Ascending aorta (tissue), 2 donors: ENCODE measurements at places on chromosomes 1 and 21.

DNA sequence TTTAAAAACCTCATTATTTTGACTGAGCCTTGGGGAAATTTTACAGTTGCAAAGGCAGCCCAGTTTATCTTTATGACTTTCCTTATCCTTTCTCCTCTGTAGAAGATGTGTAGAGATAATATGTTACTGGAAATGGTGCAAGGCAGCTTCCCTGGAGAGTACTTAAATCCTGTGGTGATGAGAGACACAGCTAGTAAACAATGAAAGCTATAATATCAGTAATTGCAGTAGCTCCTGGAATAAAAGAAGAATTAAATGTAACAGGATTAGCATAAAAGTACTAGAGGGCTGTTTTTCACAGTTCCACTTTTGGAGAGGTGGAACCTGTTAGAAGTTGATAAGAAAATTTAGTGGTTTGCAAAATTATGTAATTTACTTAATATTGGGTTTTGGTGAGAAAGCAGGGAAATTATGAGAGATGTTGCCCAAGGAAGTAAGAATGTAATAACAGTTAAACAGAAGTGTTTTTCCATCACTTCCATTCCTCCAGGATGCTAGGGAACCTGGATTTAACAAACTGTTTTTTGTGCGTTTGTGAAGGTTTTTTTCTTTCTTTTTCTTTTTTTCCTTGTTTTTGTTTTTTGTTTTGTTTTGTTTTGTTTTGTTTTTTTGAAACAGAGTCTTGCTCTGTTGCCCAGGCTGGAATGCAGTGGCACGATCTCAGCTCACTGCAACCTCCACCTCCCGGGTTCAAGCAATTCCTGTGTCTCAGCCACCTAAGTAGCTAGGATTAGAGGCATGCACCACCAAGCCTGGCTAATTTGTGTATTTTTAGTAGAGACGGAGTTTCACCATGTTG, 15.7 kb upstream of the EDEM3 start:
- DNase-seq, result no peak

DNA sequence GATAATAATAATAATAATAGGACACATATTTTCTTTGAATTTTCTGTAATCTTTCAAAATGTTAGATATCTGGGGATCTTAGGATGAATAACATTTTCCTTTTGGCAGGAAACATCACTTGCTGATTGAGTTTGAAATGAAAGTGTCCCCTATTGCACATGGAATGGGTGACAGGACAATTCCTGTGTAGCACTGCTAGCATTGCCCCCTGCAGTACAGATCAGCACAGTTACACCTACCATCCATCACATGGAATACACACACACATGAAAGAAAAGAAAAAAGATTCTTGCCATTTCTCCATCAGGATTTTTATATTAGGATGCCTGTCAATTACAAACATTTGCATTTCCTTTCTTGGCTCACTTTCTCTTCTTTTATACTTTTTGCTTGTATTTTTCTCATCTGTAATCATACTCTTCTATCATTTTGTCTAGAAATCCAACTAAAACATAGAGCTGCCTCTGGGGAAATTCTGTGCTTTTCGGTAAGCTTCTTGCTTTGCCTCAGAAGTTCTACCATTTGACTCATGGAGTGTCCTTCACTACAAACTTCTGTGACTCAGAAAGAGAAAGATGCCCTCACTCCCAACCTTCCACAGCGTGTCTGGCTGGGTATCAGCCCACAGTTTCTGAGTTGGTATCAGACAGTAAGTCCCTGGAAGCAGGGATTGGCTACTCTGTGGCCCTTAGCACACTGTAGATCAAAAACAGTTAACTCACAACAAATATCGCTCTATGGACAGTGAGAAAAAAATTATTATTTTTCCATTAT, 641.2 kb downstream of the PTPRC start:
- DNase-seq, result no peak

DNA sequence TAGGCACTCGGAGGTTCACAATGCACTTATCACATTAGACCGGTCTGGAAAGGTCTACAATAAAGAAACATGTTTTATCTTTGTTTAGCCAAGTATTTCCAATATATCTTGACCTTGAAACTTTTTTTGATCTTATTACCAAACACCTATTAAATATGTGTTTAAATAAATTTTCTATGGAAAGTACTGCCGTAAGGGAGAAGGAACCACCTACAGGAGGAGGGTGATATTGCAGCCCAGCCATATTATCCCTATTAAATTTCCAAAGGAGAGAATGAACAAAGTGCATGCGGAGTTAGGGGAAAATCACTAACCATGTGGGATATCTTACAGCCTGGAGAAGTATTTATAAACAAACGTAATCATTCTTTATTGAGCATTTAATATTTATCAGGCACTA, 14.5 kb downstream of the BRINP2 start:
- no peak for DNase-seq

GRCh38 chr1:108669679-108670078, 8.8 kb upstream of the HENMT1 start:
- DNase-seq, result no peak

- DNase-seq, result no peak
These were observed 212.2 kb upstream of the RAB4A start for GRCh38 chr1:229058729-229059128.

GRCh38 chr1:201602413-201603265, 63.7 kb downstream of the NAV1 start:
- peak; percentile 70 for DNase-seq
